ENCODE measurements at places on chromosomes 2 and 18.
A peak's percentile ranks its signal among the peaks of the same experiment; 100 is the strongest.

GRCh38 chr2:199811346-199811745 is 39.6 kb downstream of the FTCDNL1 start:
- no peak for DNase-seq

- no peak for DNase-seq
These were observed 4.7 kb downstream of the IMP4 start for GRCh38 chr2:130347220-130347925.

DNA sequence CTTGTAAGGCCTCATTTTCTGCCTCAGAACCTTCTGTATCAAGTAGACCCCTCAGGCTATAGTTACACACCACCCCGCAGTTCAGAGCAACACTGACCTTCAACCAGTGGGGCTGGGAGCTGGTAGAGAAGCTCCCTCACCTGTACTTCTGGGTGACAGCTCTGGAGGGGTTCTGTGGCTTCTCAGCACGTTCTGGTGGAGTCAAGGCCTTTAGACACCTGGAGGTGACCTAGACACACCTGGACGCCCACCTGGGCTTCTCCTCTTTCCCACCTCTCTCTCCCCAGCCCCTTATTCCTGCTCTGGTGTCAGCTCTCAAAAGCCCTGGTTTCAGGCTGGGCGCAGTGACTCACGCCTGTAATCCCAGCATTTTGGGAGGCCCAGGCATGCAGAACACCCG is 7.3 kb upstream of the CIB4 start:
- DNase-seq: no peak

DNA sequence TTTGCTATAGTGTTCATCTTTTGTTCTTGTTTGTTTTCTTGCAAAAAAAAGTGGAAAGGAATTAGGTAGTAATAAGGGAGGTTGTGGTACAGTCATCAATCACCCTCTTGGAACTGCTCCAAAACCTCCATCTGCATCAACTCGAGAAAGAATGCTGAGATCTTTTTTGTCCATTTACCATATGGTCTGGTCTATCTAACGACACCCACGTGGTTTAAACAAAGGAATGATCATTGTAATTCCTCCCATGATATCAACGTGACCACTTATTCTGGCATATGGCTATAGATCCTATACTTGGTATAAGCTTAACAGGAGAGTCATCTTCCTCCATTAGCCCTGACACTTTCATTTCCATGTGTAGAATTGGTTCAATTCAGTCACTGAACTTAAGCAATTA is 1025.3 kb upstream of the NXPH2 start:
- DNase-seq: no peak

- DNase-seq: no peak
These were observed 19.3 kb downstream of the SPEG start for GRCh38 chr2:219453671-219454590.

DNA sequence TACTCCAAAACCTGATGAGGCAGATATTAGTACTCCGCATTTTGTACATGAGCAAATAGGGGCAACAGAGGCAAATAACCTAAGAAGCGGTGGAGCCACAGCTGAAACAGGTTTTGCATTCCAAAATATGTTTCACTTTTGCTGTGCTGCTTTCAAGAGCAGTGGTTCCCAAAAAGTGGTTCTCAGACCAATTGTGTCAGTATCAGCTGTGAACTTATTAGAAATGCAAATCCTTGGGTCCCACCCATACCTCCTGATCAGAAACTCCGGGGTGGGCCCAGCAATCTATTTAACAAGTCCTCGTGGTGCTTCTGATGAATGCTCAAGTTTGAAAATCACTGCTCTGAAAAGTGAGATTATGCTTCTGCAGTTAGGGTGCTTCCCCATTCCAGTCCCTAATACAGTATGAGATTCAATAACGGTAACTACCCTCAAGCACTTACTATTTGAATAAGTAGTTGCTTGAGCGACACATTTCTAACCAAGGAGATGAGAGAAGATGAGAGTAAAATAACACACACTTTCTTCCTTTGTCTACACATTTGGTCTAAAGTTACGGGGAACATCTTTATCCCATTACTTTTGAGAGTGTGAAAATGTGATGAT is 17.8 kb upstream of the TCF4 start:
- DNase-seq: no peak

DNA sequence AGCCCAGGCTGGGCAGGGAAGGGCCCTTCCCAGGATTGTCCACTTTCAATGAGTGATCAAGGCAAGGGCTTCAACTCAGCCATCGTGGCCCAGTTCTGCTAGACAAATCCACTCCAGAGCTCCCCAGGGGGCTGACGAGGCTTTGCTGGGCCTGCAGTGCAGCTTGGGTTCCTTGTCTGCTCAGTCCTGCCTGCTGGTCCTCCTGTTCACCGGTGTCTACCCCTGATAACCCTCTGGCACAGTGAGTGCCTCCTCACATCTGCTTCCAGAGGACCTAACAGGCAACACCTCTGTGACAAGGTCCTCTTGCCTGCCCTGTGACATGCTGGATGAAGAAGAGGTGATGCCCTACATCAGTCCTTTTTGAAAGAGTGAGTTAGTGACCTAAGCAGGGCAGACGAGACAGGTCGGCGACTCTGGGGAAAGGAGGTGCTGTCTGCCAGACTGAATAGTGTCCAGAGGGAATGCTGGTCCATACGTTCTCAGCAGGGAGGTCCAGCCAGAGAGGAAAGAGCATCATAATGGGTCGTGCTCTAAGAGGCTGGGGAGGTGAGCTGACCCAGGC is 20.9 kb upstream of the KCNF1 start:
- DNase-seq: no peak

DNA sequence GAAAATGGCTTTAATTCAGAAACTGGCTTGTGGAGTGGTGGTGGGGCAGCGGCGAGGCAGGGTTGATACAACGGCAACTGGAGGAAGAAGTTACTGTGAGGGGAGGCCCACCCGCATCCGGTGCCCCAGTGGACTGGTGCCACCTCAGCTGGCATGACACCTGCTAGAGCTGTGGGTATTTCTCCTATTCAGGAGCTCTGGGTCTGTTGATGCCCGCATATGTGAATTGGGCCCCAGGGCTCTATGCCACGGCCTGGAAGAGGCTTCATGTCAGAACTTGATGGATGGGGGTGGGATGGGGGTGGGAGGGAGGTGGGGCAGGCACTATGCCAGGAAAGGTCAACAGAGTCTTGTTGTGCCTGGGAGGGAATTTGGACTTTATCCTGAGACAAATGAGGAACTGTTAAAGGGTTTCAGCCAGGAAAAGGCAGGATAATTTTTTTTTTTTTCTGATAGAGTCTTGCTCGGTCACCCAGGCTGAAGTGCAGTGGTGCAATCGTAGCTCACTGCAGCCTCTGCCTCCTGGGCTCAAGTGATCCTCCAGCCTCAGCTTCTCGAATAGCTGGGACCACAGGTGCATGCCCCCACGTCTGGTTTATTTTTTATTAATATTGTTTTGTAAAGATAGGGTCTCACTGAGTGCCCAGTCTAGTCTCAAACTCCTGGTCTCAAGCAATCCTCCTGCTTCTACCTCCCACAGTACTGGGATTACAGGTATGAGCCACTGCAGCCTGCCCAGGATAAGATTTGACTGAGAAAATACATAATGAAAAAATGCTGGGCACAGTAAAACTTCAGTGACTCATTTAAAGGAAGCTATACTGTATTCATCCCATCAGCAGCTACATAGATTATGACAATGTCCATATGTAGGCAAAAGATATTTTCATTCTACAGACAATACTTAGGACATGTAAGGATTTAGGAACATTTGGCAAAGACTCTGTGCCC is 52.6 kb downstream of the SH2D6 start:
- no peak for DNase-seq

DNA sequence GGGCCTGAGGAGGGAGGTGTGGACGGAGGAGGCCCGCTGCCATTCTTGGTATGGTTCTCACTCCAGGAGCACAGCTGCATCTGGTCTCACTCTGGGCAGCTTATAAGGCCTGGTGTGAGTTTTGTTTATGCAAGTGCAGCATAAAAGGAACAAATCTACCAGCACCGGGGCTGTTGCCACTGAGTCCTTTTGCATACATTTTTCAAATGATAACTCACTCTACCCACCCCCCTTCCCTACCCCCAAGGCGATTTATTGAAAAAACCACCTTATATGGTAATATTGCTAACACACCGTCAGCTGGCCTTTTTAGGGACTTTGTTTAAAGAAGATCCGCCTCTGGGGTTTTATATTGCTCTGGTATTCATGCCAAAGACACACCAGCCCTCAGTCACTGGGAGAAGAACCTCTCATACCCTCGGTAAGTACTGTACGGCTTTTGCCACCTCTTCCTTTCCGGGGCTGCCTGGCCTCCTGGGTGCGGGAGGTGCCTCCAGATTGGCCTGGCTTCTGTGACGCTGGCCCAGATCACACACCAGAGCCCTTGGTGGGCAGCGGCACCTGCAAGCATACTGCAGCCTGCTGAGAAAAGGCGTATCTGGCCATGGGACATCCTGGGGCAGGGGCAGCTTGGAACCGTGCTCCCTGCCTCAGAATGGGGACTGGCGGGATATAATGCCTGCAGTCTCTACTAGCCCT is at the start of gene ACTG2:
TSS of gene ACTG2 (plus strand) at position 378 of the 699 bp plus-strand sequence. CDS start 8,304 bp downstream, outside the sequence.
- no peak for DNase-seq

- no peak for DNase-seq
These were observed 30.9 kb downstream of the METTL21A start for GRCh38 chr2:207594264-207594663.

- DNase-seq: no peak
These were observed 126.9 kb downstream of the PRKRA start for GRCh38 chr2:178324077-178324476.

- DNase-seq: no peak
These were observed 93.6 kb downstream of the RAPH1 start for GRCh38 chr2:203441463-203441862.

GRCh38 chr2:20660506-20661420 is 6.2 kb upstream of the GDF7 start:
- DNase-seq: no peak

DNA sequence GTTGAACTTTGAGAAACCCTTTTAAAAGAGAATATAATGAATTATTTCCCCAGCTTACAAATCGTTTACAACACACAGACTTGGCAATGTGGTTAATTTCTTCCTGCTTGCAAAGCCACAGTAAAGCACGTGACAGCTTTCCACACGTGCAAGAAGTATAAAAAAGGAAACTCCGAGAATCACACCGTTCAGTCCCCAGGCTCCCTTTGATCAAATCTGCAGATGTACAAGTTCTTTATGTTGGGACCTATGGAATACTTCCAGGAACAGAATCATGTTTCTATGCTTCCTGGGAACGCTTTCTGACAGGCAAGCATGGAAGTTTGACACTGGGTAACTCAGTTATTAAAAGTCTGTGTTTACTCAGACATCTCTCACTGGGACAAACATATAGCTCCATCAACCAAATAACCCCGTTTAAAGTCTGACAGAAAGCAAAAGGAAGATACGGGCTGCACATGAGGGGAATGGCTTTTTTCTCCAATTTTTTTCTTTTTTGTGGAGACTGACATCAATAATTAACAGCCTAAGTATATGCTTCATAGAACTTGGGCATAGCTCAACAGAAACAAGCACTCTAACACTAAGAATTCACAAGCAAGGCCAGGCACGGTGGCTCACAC is 134.8 kb downstream of the EIPR1 start:
- peak; percentile 35 for DNase-seq

GRCh38 chr2:88141952-88142351 is 14.1 kb upstream of the FABP1 start:
- no peak for DNase-seq

DNA sequence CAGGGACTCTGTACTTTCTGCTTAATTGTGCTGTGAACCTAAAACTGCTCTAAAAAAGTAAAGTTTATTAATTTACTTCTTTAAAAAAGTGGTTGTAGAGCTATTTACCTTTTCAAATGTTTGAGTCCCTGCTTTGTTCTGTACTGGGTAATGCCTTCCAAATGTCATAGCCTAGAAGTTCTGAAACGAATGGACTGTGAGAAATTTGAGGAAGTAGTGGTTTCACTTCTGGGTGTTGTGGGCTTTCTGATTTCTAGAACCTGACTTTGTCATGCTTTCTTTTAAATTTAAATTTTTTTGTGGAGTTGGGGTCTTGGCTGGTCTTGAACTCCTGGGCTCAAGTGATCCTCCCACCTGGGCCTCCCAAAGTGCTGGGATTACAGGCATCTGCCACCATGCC is 44.6 kb downstream of the SMAD4 start:
- no peak for DNase-seq

GRCh38 chr2:147698166-147698565 is 146.7 kb upstream of the ACVR2A start:
- no peak for DNase-seq

DNA sequence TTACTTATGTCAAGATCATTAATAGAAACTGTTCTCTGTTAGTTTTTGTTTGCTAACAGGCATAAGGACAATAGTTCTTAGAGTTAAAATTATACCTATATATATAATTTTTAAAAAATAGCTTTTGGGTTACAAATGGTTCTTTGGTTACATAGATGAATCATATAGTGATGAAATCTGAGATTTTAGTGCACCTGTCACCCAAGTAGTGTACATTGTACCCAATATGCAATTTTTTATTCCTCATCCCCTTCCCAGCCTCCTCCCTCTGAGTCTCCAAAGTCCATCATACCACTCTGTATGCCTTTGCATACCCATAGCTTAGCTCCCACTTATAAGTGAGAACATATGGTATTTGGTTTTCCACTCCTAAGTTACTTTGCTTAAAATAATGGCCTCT is 26.4 kb downstream of the SLC4A1AP start:
- no peak for DNase-seq

GRCh38 chr2:84495539-84496146 is 20.7 kb upstream of the DNAH6 start:
- DNase-seq: no peak

GRCh38 chr2:225742487-225742886 is 343.0 kb downstream of the NYAP2 start:
- no peak for DNase-seq

- no peak for DNase-seq
These were observed 21.9 kb upstream of the NCOA1 start for GRCh38 chr2:24469148-24469650.

DNA sequence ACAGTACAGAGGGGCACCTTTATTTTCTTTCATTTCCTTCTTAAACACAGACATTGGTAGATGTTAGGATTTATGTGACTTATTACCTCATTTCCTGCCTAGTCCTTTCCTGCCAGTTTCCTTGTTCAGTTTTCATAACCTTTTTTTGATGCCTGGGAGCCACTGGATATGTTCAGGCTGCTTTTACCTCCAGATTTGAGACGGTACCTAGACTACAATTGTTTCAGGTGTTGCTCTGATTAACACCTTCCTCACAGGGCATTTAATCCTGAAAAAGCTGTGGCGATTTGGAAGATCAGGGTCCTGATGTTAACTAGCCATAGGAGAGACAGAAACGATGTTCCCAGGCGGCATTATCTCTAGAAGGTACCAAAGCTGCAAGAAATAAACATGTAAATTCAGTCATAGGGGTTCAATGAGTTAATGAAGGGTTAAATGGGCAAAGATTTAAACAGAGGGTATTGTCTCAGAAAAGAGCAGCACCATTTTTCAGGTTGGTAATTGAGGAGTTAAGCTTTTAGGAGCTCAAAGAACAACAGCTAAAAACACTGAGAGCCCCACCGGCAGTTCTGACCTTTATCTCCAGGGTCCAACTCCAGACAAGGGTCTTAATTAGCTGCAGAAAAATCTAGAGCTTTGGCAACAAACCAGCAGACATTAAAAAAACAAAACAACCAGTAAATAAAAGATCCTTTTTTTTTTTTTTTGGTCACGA is 93.3 kb downstream of the HRH4 start:
- DNase-seq: no peak

All from T-helper 1 cell (primary cell).